ENCODE measurements at places on chromosomes 6 and 20.

- DNase-seq = no peak
Observed at GRCh38 chr6:5763871-5764270, 242.9 kb downstream of the NRN1 start.

GRCh38 chr20:1663917-1664316, 6.3 kb upstream of the SIRPG start:
- no peak for DNase-seq

DNA sequence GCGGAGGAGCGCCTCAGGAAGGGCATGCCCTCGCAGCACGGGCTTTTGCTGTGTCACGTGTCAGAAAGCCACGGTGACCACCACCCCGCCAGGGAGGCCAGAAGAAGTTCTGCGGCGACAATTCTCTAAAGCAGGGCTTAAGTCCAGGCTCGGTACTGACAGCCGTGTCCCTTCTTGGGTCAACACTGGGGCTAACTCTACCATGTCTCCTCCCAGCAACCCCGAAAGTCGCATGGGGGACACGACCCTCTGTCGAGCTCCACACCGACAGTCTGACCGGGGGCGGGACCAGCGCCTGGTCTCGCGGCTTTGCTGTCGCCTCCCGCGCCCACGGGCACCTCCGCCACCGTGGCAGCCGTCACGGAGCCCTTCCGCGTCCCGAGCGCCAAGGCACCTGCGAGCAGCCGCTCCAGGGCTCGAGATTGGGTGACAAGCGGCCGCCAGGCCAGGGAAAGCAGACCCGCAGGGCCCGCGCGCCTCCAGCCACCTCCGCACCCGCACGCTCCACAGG, 534 bp downstream of the NANP start:
- peak; percentile 69 for DNase-seq

DNA sequence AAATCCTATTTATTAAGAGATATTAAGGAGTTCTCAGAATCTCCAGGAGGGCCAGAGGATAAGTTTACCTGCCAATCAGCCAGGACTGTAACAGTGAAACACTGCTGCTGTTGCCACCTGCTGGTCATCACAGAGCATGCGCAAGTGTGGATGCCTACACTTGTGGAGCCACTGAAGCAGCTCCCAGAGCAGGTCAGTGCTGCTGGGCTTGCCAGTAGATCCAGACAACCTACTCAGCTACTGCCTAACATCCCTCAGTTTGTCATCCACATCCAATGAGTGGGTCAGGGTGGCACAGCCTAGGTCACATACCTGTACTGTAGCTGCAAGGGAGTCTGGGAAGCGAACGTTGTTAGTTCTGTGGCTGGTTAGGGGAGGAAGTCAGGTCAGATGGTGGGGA, 18.3 kb upstream of the NHSL1 start:
- no peak for DNase-seq

GRCh38 chr6:153084393-153084792, 46.7 kb downstream of the RGS17 start:
- DNase-seq = no peak

DNA sequence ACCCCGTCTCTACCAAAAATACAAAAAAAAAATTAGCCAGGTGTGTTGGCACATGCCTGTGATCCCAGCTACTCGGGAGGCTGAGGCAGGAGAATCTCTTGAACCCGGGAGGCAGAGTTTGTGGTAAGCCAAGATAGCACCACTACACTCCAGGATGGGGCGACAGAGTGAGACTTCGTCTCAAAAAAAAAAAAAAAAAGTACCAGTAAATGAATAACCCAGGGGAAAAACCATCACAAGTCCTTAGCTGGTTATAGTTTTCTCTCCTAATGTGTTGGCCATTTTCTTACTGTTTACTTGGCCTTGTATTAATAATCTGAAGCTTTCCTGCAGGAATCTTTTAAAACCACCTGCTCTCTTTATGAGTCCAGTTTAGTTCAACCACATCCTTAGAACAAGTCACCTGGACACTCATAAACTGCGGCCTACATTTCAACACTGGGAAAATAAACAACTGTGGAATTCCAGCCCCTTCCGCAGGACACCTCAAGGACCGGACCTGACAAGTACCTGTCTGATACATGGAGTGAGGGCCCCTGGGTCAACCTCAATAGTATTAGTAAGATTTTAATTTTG, 102.6 kb downstream of the ATP9A start:
- no peak for DNase-seq

GRCh38 chr6:146859795-146860495, 261.2 kb downstream of the ADGB start:
- no peak for DNase-seq

- no peak for DNase-seq
Observed at GRCh38 chr6:148867862-148868261, 121.0 kb downstream of the UST start.
